ENCODE measurements at places on chromosomes 11 and 22.

GRCh38 chr22:38348751-38349496 is 31.7 kb upstream of the CSNK1E start:
- no peak for DNase-seq

DNA sequence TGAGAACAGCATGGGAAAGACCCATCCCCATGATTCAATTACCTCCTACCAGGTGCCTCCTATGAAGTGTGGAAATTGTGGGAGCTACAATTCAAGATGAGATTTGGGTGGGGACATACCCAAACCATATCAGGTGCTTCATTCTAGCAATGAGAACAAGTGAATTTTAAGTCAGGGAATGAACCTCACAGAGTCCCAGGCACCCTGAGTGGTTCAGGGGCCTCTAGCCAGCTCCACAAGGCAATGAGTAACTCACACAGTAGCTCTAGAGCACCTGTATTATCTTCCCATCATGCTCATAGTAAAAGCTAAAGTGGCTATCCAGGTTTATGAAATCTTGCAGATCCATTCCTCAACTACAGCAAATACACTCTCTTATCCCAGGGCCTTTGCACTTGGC is 13.1 kb upstream of the ACCSL start:
- DNase-seq = no peak

DNA sequence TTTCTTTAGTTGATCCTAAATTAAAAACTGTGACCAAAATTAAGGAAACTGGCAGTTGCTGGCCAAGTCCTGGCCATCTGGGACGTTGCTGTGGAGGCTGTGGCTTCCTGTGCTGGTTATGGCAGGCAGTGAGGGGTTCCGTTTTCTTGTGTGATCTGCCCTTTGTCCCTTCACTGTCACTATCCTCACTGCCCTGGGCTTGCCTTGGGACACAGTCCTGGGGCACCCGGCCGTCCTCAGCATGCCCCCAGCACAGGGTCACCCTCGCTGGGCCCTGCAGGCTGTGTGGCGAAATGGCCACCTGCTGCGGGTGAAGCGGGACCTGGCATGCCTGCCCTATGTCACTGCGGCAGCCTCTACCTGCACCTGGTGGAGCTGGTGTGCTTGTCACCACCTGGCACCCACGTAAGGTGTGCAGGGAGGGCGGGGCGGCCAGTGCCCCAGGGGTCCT is 52.5 kb upstream of the SLC22A12 start:
- DNase-seq = no peak

DNA sequence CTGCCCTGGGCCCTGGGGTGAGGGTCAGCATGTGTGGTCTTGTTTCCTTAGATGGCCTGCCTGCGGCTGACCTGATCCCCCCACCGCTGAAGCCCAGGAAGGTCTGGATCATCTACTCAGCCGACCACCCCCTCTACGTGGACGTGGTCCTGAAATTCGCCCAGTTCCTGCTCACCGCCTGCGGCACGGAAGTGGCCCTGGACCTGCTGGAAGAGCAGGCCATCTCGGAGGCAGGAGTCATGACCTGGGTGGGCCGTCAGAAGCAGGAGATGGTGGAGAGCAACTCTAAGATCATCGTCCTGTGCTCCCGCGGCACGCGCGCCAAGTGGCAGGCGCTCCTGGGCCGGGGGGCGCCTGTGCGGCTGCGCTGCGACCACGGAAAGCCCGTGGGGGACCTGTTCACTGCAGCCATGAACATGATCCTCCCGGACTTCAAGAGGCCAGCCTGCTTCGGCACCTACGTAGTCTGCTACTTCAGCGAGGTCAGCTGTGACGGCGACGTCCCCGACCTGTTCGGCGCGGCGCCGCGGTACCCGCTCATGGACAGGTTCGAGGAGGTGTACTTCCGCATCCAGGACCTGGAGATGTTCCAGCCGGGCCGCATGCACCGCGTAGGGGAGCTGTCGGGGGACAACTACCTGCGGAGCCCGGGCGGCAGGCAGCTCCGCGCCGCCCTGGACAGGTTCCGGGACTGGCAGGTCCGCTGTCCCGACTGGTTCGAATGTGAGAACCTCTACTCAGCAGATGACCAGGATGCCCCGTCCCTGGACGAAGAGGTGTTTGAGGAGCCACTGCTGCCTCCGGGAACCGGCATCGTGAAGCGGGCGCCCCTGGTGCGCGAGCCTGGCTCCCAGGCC is 12.7 kb downstream of the TMEM121B start:
- no peak for DNase-seq

DNA sequence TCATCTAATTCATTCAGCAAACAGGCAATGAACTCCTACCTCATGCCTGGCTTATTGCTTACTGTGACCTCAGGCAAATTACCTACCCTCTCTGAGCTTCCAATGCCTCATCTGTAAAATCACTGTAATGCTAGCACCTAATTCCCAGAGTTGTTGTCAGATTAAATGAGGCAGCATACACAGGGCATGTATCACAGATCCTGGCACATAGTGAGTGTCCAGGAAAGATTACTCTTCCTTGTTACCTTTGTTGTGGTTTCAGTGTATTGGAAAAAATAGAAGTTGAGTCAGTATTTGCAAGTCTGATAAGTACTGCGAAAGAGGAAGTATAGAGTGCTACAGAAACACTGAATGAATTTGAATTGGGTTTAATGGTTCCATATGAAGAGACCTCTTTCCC is 26.4 kb upstream of the LRRC55 start:
- no peak for DNase-seq

DNA sequence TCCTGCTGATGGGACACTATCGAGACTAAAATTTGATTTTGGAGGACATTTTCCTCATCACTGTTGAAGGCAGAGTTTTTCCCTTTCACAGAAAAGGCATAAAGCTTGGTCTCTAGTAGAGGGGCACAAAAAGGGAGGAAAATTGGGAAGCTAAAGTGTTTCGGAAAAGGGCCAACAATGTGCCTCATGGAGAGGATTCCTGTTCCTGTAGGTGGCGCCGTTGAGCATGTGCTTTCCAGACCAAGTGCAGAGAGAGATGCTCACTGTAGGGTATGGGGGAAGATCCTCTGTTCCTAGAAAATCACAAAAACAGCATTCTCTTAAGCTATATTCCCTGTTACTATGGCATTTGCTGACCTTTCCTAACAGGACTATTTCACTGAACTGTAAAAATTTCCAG is 18.4 kb upstream of the OR4C5 start:
- DNase-seq = no peak

DNA sequence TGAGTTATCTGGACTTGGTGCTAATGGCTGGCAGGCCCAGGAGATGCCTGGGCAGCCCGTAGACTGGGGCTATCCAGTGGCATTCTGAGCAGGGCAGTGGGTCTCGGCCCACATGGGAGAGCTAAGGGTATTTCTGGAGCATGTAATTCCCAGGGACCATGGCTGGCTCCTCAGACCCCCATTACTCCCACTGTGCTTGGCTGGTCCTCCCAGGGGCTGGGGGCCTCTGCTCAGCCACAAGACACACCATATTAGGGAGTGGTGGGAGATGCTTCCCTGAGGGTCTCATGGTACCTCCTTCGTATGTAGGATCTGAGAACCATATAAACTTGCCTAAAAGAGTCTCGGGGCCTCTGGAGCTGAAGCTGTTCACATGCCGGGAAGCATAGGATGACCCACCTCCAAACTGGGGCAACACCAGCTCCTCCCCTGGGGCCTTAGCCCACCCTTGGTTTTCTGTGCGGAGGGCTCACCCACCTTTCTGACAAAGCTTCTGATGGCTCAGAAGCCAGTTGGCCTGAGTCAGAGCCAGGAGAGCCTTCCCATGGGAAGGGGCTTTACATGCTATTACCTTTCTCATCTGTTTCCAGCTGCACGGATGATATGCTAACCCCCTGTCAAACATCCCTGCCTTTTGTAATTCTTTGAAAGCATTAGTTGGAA is 9.5 kb upstream of the FTH1 start:
- no peak for DNase-seq

GRCh38 chr22:30202531-30203006 is 44.0 kb downstream of the LIF start:
- DNase-seq = peak; percentile 62

DNA sequence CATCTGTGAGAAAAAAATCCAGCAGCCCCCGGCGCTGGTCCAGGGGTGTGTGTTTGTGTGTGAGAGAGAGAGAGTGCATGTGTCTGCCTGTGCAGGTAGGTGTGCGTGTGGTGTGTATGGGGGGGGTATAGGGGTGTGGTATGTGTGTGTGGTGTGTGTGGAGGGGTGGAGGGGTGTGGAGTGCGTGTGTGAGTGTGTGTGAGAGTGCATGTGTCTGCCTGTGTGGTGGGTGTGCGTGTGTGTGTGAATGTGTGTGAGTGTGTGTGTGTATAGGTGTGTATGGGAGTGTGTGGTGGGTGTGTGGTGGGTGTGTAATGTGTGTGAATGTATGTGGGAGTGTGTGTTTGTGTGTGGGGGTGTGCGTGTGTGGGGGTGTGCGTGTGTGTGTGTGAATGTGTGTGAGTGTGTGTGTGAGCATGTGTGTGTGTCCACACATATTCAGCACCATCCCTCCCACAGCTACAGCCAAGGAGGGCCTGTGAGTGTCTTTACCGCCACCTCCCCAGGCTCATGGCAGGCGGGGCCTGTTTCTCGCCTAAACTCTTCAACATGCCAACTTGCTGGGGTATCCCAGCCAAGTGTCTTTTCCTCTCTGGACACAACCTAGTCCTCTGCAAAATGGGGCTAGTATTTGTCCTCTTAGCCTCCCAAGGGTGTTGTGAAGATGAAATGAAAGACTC is 11.9 kb downstream of the LMO1 start:
- DNase-seq = no peak

DNA sequence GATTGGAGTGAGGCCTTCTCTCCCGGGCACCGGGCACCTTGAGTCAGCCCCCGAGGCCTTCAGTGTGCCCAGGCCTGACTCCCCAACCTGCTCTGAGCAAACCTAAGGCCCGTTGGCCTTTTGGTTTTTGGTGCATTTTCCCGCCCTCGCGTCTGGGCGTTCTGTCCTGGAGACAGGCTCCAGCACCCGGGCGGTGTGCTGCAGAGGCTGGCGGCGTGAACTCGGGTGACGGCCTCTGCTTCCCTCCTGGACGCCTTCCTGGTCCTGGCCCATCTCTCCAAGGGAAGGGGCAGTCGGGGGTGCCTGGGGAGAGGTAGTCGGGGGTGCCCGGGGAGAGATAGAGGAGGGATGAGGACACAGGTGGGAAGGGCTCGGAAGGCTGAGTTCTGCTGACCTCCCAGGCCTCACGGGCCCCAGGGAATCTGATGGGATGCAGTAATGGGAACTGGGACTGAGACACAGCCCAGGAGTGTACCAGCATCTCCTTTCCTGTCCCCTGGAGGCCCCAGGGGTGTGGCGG is 1326.4 kb downstream of the BRD1 start:
- no peak for DNase-seq

GRCh38 chr22:31441652-31442051 is 42.2 kb downstream of the DRG1 start:
- DNase-seq = no peak

GRCh38 chr11:59778122-59778521 is 22.9 kb downstream of the STX3 start:
- DNase-seq = peak; percentile 49

GRCh38 chr11:1271406-1271805 is 38.0 kb downstream of the TOLLIP start:
- DNase-seq = no peak

GRCh38 chr11:10492084-10492483 is 37.0 kb downstream of the AMPD3 start:
- no peak for DNase-seq

DNA sequence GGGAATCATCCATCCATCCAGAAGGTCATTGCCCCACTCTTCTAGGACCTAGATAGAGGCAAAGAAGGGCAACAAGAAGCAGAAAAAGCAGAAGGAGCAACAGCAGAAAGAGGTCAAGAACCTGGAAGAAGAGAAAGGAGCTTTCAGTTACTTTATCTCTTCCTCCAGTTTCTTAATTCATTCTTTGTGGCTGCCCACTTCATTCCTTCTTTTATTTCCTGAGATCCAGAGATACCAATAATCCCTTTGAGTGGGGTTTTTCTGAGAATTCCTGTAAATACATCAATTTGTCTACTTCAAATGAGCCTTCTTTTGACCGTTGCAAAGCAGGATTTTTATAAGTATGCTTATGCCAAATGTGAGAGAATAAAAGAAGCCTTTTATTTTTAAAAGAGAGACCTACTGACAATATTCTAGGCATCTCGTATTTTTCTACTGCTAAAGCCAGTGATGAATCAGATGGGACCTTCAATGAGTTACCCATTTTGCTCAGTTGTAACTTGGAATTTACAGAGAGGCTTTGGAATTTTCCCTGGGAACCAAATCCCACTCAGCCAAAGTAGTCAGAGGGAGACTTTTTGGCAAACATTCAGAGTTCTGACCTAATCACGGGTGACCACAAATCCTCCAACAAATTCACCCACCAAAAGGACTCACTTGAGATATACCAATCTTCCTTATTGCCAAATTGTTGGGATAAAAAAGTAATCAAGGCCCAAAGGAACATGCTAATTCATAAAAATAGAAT is 54.9 kb downstream of the ZC3H12C start:
- DNase-seq = no peak

DNA sequence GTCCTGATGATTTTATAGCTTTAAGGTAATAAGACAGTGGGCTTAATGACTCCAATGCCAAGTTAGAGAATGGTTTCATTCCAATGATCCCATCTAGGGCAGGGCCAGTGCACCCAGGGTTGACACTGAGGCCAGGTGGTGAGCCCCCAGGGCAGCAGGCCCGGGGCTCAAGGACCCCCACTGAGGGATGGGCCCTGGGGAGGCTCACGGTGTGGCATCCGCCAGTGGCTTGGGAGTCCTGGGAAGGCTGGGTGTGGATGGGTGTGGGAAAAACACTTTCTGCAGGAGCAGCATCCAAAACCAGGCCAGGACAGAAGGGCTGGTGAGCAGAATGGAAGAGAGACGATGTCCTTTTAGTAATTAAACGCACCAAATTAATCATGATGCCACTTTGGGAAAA is 626.3 kb downstream of the TBC1D22A start:
- DNase-seq = no peak

- no peak for DNase-seq
These were observed 157.5 kb downstream of the KIRREL3 start for GRCh38 chr11:126843096-126843495.

DNA sequence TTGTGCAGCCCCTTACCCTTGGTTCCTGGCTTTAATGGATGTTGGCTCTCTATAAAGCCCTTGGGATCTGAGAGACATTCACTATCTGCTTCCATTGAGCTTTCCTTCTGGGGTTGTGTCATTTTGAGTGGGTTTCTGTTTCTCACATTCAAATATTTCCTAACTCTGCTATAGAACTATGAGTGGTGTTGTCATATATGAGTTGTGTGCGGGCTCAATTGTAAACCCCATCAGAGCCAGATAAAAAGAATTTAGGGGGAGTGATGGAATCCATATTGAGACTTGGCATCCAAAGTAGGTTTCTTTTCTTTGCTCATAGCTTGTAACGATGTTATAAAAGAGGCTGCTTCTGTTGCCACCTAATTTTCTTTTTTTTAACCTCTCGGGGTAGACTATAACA is 41.8 kb upstream of the SPON1 start:
- DNase-seq = no peak
